Activated CD4-positive, alpha-beta T cell treated with anti-CD3 and anti-CD28 coated beads, Interleukin-2, amount 50 U/mL, for 24 hours (primary cell): ENCODE measurements at places on chromosomes 12 and 14.

- DNase-seq, result no peak
These were observed 183.5 kb downstream of the NUAK1 start for GRCh38 chr12:105954951-105955931.

DNA sequence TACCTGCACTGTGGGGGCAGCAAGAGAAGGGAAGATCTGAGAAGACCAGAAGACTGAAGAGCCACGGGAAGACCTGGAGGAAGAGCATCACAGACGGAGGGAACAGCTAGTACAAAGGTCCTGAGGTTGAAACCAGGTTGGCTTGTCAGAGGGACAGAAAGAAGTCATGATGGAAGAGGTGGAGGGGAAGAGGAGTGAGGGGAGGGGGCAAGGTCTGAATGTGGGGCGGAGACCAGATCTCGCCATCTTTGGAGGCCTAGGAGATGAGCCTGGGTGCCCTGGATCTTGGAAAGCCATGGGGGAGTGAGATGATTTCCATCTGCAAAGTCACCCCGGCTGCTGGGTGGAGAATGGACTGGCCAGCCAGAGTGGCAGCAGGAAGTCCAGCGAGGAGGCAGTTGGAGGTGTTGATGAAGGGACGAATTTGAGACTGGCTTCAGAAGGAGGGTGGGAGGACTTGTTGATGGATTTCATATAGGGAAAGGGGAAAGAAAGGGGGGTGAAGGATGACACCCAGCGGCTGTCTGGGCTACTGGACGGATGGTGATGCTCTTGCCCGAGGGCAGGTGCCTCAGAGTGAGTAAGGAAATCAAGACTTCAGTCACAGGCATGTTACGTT is 14.6 kb upstream of the UBC start:
- DNase-seq, result no peak

- no peak for DNase-seq
These were observed 166.1 kb upstream of the E2F7 start for GRCh38 chr12:77231501-77231918.

- DNase-seq, result no peak
These were observed 14.1 kb downstream of the SIVA1 start for GRCh38 chr14:104766863-104767633.

GRCh38 chr14:57388067-57388466 is 2.3 kb upstream of the NAA30 start:
- DNase-seq, result no peak

GRCh38 chr12:38157933-38158401 is 158.6 kb upstream of the ALG10B start:
- DNase-seq, result no peak
